ENCODE measurements at places on chromosomes 3 and 15. TPM values are rescaled to one million over a fixed set of nuclear protein-coding genes. Genes with fewer than 3 reads are reported as not detected.

PXYLP1 gene
- 5.5 TPM for total RNA-seq

CCDC50 gene
- 69.6 TPM for total RNA-seq

TBC1D21 gene
- total RNA-seq = not detected

EEF1AKMT4 gene
- total RNA-seq = 5.2 TPM

BFSP2 gene
- not detected for total RNA-seq

CCR5 gene
- not detected for total RNA-seq

FAN1 gene
- 10.9 TPM for total RNA-seq

RETNLB gene
- total RNA-seq = not detected

UQCC5 gene
- total RNA-seq = 1.2 TPM

P2RY1 gene
- 0.30 TPM for total RNA-seq

PTH1R gene
- 0.34 TPM for total RNA-seq

ALDH1A3 gene
- 16.0 TPM for total RNA-seq

EPHB1 gene
- total RNA-seq = 1.5 TPM

GOLGA6A gene
- total RNA-seq = not detected

GOLGA6B gene
- not detected for total RNA-seq

SPRED1 gene
- total RNA-seq = 14.0 TPM

ABHD17C gene
- total RNA-seq = 5.2 TPM

GOLGA6L10 gene
- total RNA-seq = under 0.01 TPM

CFAP92 gene
- not detected for total RNA-seq

C3orf70 gene
- 0.50 TPM for total RNA-seq

SFMBT1 gene
- total RNA-seq = 9.8 TPM

CCRL2 gene
- not detected for total RNA-seq

TJP1 gene
- 58.0 TPM for total RNA-seq

ROPN1 gene
- total RNA-seq = not detected

ZNF80 gene
- not detected for total RNA-seq

CPLX3 gene
- total RNA-seq = not detected

PCOLCE2 gene
- total RNA-seq = 1.5 TPM

ADAMTS9 gene
- 2.5 TPM for total RNA-seq

ANKRD34C gene
- total RNA-seq = not detected

PROK2 gene
- total RNA-seq = not detected

PRR20G gene
- not detected for total RNA-seq

PPP1R14D gene
- not detected for total RNA-seq

GAP43 gene
- total RNA-seq = 0.50 TPM

ERICH6 gene
- total RNA-seq = not detected

WDR93 gene
- 0.15 TPM for total RNA-seq

ARNT2 gene
- total RNA-seq = 8.4 TPM

NTRK3 gene
- total RNA-seq = not detected

RHOV gene
- not detected for total RNA-seq

CHST14 gene
- total RNA-seq = 17.1 TPM

CAND2 gene
- 6.6 TPM for total RNA-seq

PPP2R3A gene
- 9.8 TPM for total RNA-seq

TP63 gene
- total RNA-seq = not detected

NBEAL2 gene
- 6.4 TPM for total RNA-seq
